ENCODE measurements at places on chromosomes 11 and 22. TPM values are rescaled to one million over a fixed set of nuclear protein-coding genes. Genes with fewer than 3 reads are reported as not detected.

- no peak for DNase-seq
These were observed 71.0 kb downstream of the CSTPP1 start for GRCh38 chr11:47007579-47007978.

GRCh38 chr11:90326647-90327046 is 103.8 kb upstream of the CHORDC1 start:
- no peak for DNase-seq

DNA sequence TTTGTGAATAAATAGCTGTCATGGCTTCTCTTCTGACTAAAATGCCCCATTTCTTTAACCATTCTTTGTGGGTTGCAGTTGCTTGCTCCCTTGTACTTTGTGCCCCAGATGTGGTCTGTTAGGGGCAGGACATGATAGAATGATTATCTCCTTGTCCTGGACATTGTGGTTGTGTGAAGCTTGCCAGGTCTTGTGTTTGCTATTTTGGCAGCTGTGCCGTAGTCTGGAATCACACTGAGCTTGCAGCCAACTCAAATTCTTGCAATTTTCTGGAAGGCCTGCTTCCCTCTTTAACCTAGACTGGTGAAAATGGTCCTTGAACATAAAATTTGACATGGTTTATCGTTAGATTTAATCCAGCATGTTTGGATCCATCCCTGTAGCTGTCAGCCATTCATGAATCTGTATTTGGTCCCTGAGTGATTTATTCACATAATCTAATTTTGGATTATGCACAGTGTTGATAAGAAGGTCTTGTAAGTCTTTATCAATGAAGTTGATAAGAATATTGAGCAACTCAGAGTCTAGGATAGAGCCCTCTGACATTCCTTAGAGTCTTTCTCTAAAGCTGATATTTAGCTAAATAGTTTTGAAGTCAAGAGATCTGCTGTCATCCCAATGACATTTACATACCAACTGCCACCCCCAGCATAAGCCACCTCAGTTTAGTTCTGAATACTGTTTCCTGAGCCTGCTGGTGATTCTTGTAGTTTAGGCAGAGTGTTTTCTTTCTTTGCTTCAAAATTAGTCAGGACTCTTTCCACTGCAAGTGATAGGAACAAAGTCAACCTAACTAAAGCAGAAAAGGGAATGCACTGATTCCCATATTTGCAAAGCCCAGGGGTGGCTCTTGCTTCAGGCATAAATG is 9.8 kb downstream of the SPON1 start:
- no peak for DNase-seq

Gene ANGPTL5
- not detected for total RNA-seq

DNA sequence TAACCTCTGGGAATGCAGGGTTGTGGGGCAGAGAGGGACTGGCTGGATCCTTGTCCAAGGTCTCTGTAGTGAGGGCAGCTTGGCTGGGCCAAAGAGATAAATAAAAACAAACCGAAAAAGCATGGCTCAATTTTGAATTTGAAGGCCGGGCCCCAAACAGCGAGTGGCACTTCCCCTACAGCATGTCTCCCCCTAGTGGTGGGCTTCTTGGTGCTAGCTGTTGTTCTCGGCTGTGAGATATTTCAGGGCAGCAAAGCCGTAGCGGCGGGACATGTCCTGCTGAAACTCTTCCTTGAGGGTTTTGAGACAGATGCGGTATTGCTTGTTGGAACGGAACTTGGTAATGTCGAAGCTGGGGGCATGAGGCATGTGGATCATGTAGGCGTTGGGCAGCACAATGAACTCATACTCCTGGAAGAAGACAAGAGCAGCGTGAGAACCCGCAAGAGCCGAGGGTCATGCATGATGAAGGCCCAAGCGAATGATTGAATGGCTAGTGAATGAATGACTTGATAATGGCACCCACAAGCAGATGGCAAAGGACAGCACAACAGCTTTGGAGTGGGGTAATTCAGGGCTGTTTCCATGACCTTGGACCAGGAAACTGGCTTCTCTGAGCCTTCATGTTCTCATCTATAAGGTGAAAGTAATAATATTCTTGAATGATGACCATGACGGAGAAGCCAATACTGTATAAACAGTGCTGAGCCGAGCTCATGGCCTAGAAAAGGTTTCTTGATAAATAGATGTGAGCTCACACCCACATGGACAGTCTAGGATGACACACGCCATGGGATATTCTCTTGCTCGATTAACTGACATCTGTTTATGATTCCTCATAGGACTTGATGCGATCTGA is 216.3 kb upstream of the SYN3 start:
- no peak for DNase-seq

- no peak for DNase-seq
These were observed 1.4 kb downstream of the TRIM34 start for GRCh38 chr11:5626196-5626595.

GRCh38 chr22:21677606-21678443 is 12.0 kb downstream of the PPIL2 start:
- DNase-seq = no peak

GRCh38 chr22:49449811-49450446 is 377.7 kb downstream of the BRD1 start:
- no peak for DNase-seq

DNA sequence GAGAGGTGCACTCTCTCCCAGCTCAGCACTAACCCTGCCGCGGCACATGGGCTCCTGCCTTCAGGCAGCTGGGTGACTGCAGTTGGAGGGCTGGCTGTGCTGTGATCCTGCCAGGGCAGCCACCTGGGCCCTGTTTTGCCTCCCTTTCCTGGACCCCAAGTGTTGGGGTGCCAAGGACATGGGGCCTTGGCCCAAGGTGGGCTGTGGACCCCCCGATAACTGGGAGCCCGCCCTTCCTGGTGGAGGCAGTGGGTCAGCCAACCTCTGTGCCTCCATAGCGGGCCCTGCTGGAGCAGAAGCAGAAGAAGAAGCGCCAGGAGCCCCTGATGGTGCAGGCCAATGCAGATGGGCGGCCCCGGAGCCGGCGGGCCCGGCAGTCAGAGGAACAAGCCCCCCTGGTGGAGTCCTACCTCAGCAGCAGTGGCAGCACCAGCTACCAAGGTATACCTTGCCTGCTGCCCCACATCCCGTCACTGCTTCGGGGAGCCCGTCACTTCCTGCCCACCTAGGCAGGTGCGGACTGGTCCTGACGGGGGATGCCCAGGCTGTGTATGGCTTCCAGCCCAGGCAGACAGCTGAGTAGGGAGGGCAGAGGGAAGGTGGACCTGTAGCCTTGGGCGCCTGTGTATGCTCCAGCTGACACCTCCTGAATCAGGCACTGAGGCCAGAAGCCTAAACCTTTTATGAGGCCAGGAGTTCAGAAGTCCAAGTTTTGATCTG is 8.9 kb downstream of the TUB start:
- no peak for DNase-seq

Measured in kidney epithelial cell (primary cell).